Stimulated activated CD8-positive, alpha-beta memory T cell treated with anti-CD3 and anti-CD28 coated beads, Interleukin-4, amount 100 ng/mL, for 24 hours (primary cell): ENCODE measurements at places on chromosomes 6 and 20.

DNA sequence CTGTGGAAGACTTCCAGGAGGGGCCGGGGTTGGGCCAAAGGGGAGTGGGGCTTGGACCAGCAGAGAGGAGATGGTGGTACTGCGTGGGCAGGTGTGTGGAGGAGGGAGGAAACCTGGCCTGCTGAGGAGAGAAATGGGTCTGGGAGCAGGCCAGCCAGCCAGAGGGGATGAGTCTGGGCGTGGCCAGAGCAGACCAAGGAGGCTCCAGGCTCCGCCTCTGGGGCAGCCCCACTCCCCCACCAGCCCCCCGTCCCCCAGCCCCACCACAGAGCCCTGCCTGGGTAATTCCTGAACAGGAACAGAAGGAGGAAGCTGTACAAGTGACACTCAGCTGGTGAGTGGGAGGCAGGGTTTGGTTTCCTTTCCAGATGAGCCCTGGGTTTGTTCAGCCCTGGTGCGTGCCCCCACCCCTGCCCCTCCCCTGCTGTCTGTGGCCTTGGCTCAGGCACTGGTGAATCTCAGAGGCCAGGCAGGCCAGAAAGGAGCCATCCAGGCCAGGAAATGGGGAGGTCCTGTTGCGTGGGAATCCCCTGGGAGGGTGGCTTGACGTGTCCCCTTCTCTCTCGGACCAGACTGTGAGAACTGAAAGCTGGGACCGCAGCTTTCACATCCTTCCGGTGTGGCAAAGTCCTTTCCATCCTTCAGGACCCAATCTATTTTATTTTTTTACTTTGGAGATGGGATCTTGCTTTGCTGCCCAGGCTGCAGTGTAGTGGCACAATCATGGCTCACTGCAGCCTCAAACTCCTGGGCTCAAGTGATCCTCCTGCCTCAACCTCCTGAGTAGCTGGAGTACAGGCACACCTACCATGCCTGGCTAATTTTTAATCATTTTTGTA is 9.4 kb upstream of the SRC start:
- DNase-seq, result peak; percentile 37

DNA sequence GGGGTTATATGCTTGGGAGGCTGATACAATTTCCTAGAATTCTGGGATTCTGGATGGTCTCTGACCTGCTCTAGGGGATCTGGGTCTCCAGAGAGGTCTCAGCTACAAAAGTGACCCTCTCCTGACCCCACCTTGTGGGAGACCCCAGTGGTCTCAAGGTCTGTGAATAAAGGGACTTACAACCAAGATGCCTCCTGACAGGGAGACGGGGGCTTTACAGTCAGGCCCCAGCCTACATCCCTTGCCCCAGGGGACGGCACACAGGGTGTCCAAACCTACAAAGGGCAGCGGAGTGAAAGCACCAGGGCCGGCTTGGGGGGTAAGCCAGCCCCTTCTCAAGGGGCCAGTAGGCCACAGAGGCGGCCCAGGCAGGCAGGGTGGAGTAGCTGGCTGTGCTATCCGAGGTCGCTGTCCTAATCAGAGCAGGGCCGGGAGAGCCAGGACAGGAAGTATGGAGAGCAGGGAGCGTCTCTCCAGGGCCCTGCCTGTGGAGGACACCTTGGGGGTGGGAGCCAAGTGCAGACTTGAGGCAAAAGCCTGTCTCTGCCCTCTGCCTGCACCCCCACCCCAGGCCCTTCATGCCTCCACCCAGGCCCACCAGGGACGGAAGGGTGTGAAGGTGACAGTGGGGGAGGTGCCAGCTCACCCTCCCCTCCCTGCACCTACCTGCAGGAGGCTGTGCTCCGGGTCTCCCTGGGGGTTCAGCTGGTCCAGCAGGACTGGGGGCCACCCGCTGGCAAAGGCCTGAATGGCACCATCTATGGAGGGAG is 3.5 kb downstream of the GFRA4 start:
- DNase-seq, result no peak

DNA sequence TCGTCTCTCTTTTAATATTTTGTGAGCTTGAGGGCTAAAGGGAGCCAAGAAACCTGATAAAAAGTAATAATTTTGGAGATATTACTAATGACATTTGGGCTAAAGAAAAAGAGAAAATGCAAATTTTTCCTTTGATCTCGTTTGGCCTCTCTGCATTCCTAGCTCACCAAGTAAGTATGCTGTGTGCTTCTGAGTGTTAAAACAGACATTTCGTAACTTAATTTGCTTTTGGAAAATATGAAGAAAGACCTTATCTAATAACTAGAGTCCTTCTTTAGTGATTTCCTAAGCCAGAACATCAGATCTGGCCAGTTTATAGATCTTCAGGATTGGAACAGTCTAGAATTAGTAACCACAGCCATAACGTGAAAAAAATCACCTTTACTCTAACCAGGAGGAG is 872.9 kb upstream of the SLC35B3 start:
- DNase-seq, result no peak

DNA sequence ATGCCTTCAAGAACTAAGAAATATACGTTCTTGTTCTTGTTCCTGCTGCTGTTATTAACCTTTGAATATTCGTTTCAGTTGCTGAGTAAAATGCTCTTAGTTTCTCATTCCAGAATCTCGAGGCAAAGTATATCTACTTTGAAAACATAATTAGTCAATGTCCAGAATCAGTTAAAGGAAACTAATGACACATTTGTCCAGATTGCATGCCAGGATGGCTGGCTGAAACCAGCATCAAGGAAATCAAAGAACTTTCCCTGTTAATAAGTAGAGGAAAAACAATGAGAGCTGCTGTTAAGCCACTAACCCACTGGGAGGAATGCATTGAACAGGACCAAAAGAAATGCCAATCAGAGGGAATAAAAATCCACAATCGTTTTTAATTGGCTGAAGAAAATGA is 196.9 kb downstream of the ALDH8A1 start:
- DNase-seq, result no peak

- no peak for DNase-seq
Measured at GRCh38 chr6:139872665-139873064, 498.2 kb upstream of the CITED2 start.

DNA sequence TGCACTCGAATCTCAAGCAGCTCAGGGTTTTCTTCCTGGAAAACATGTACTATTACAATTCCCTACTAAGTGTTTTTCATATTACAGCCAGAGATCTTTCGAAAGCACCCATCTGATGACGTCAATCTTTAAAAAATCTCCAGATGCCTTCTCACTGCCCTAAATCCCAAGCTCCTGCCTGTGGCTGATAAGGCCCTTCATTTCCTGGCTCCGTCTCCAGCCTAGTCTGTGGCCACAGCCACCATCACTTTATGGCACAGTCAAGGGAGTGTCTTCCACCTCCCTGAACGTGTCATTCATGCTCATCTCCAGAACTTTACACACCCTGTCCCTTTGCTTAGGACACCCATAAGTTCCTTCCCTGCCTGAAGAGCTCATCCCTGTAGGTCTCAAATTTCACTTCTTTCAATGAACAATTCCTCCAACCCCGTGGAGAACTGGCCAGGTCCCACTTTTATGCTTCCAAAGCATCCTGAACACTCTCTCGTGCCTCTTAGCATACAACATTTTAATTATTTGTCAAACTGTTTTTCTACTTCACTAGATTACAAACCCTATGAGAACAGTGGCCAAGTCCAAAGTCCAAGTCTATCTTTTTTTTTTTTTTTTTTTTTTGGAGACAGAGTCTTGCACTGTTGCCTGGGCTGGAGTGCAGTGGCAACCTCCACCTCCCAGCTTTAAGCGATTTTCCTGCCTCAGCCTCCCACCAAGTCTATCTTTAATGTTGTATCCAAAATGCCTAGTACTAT is 106.1 kb upstream of the AGPAT4 start:
- DNase-seq, result no peak

DNA sequence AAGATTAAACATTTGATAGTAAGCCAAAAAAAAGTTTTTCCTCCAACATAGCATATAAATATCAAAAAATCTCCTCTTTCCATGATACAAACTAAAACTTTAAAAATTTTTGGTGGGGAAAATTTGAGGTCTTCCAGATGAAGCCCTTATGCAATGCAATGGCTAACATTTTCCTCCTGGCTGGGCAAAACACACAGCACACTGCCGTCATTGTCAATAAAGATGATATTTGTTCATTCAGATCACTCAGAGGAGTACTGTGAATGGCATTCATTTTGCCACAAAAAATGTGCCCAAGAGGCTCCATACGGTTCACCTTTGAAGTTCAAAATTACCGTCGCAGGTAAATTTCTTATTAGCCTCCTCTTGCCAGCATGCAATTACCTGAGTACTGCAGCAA is 33.9 kb upstream of the FBXO9 start:
- DNase-seq, result no peak
